ENCODE measurements at places on chromosomes 12 and 14. TPM values are rescaled to one million over a fixed set of nuclear protein-coding genes. Genes with fewer than 3 reads are reported as not detected.

The LMNTD1 gene
- total RNA-seq = not detected

The TCHP gene
- total RNA-seq = 24.9 TPM

The TUNAR gene
- total RNA-seq = not detected

The CKAP4 gene
- 23.4 TPM for total RNA-seq

The NAV3 gene
- total RNA-seq = not detected

The PPP4R4 gene
- total RNA-seq = 2.0 TPM

The IL25 gene
- not detected for total RNA-seq

The APOF gene
- total RNA-seq = not detected

The TAMALIN gene
- total RNA-seq = 9.1 TPM

The KRT72 gene
- 0.12 TPM for total RNA-seq

The BATF gene
- total RNA-seq = 46.2 TPM

The AMN gene
- total RNA-seq = 2.0 TPM

The CAPZA3 gene
- total RNA-seq = not detected

The BICDL1 gene
- total RNA-seq = 62.7 TPM

The KHNYN gene
- total RNA-seq = 48.7 TPM

The TMTC1 gene
- not detected for total RNA-seq

The RNASE1 gene
- total RNA-seq = not detected

The TULP3 gene
- total RNA-seq = 6.2 TPM

The COQ10A gene
- 10.6 TPM for total RNA-seq

The AICDA gene
- total RNA-seq = not detected

The PRPF40B gene
- 8.5 TPM for total RNA-seq

The SCN8A gene
- 0.86 TPM for total RNA-seq

The CLMN gene
- total RNA-seq = 0.66 TPM

The SIX6 gene
- not detected for total RNA-seq

The SETD1B gene
- 15.0 TPM for total RNA-seq

The PLEKHD1 gene
- total RNA-seq = 0.04 TPM

The FOXM1 gene
- 80.5 TPM for total RNA-seq

The DLGAP5 gene
- total RNA-seq = 68.0 TPM

The GLRX5 gene
- 57.9 TPM for total RNA-seq

The KRT77 gene
- not detected for total RNA-seq

The KSR2 gene
- not detected for total RNA-seq

The MAP1LC3B2 gene
- 1.7 TPM for total RNA-seq

The MANSC4 gene
- not detected for total RNA-seq

The KLRC4 gene
- total RNA-seq = 2.4 TPM

The TNFRSF1A gene
- 49.1 TPM for total RNA-seq

The DPF3 gene
- total RNA-seq = 1.1 TPM

The KLHDC1 gene
- 1.1 TPM for total RNA-seq

The RNU4-1 gene
- 829 TPM for total RNA-seq
